Omental fat pad (tissue), 4 donors: ENCODE measurements at places on chromosomes 12 and 14.

GRCh38 chr12:115872212-115872611 lies 405.3 kb downstream of the MED13L start:
- DNase-seq: no peak

DNA sequence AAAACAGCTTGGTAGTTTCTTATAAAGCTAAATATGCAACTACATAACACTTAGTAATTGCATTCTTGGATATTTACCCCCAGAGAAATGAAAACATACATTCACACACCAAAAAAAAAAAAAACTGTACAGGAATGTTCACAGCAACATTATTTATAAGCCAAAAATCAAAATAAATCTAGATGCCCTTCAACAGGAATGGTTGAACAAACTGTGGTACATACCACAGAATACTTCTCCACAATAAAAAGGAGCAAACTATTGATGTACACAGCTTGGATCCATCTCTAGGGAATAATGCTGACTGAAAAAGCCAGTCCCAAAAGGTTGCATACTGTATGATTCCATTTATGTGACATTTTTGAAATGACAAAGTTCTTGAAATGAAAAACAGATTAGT lies 62.1 kb upstream of the SLC38A4 start:
- no peak for DNase-seq

- no peak for DNase-seq
These were observed 18.0 kb upstream of the SMUG1 start for GRCh38 chr12:54206791-54207190.

- no peak for DNase-seq
These were observed 62.6 kb downstream of the PDZRN4 start for GRCh38 chr12:41250748-41251147.

DNA sequence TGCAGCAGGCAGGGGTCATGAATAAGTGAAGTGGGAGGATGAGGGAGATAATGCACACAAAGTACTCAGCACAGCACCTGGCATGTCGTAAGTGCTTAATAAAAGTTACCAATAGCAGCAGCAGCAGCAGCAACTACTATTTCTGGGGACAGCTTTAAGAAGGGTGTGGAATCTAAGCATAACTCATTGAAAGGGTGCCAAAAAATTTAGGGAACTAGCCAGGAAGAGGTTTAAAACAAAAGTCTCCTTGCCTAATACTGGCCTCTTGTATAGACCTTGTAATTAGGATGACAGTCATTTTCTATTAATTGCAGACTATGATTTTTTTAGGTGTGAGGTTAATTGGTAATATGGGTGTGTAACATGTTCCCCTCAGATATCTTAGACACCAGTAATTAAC lies 179.9 kb downstream of the PTPN11 start:
- DNase-seq: no peak

GRCh38 chr12:47124451-47124850 lies 44.7 kb upstream of the AMIGO2 start:
- DNase-seq: no peak

GRCh38 chr12:115216301-115216700 lies 532.3 kb upstream of the TBX3 start:
- no peak for DNase-seq

DNA sequence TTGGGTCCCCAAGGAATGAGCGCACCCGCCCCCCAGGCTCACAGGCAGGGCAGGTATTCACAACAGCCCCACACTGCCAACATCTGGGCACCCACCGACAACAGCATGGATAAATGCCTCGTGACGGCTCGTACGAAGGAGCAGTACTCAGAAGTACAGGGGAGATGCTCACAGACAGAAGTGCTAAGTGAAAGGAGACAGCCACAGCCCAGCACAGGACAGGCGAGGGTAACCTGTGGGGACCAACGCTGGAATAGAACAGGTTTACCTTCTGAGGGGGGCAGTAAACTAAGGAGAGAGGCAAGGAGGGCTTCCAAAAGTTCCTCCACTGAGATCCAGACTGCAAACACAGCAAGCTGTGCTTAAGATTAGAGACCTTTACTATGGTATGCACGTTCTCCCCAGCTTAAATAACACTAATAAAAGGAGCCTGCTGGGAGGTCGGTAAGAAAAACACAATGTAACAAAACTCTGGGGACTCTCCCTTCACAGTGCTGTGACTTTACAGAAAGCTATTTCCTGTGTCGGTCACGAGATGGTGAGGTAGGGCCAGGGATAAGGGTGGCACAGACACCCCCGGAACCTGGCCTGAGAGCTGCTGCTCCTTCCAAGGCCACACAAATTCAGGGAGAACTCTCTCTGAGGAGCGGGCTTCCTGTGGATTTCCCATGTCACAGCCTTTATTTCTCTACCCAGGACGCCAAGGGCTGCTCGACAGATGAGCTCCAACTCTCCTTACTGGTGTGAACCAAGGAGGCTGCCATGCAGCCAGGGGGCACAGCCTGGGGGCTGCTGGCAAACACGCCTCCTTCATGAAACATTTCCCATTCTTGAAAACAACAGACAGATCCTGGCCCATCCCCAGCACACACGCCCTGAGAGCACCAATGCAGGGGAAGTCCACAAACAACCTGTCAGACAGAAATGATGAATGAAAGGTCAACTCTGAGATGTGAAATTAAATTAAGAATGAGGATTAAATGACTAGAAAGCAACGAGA lies 26.3 kb downstream of the SLC15A4 start:
- no peak for DNase-seq

DNA sequence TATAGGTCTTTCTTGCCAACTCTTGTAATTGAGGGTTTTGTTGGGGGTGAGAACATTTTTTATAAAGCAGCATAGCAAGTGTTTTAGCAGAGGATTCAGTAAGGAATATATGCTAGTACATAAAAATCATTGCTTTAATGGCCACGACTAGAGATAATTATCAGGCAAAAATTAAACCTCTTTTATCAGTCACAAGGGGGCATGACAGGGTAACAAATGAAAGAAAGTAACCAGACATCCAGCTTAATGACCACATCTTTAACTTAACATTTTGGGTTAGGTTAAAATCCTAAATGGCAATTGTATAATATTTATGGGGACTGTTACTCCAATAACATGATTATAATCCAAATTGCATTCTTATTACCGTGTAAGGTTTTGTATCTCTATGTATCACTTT lies 119.6 kb downstream of the LRRIQ1 start:
- DNase-seq: no peak

GRCh38 chr12:104692557-104693218 lies 235.9 kb downstream of the CHST11 start:
- no peak for DNase-seq

- DNase-seq: no peak
These were observed 918 bp downstream of the LIN7A start for GRCh38 chr12:80936642-80937390.

- DNase-seq: no peak
These were observed 231.2 kb downstream of the ETNK1 start for GRCh38 chr12:22856178-22856577.

- DNase-seq: no peak
These were observed 291.7 kb downstream of the RAD51B start for GRCh38 chr14:68111097-68111852.

DNA sequence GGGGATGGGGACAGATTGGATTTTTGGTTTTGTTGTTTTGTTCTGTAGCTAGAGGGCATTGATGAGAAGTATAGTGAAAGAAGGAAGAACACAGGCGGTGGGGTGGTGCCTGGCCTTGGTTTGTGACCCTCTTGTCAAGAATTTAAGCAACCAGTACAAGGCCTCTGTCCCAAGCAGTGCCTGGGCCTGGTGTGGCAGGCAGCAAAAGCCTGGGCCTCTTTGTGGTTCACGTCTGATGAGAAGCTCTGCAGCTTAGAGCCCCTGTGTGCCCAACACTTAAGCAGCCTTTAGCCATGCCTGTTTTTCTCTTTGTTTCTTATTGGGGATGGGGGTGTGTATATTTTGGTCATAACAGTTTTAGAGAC lies 98.0 kb downstream of the PPP2R5C start:
- no peak for DNase-seq

- no peak for DNase-seq
These were observed 25.0 kb downstream of the DACT1 start for GRCh38 chr14:58662759-58663158.

DNA sequence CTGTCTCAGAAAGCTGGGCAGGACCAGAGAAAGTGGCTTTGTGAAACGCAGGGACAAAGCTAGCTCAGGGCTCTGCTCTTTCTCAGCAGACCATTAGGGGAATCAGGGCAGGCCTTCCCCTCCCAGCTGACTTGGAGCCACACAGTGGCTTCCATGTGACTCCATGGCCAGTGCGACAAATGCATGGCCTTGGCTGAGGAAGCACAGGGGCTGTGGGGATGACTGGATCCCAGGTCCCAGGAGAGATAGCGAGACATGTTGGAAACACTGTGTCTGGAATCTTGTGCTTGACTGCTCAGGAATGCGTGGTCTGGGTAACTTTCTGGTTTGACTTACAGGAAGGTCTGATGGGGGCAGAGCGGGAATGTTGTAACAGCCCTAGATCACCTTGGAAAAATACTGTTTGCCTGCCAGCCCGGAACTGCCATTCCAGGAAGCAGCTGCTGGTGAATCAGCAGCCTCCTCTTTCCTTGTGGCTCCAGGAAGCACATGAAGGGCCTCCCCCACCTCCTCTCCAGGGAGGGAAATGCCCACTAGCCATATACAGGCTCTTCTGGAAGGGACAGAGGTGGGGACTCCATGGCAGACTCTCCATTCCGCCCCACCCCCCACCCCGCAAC lies 133.5 kb upstream of the HIF1A start:
- peak; percentile 72 for DNase-seq

GRCh38 chr12:90163975-90164374 lies 455.3 kb upstream of the ATP2B1 start:
- DNase-seq: no peak

- no peak for DNase-seq
These were observed 12.2 kb downstream of the SLC7A7 start for GRCh38 chr14:22802860-22803686.

DNA sequence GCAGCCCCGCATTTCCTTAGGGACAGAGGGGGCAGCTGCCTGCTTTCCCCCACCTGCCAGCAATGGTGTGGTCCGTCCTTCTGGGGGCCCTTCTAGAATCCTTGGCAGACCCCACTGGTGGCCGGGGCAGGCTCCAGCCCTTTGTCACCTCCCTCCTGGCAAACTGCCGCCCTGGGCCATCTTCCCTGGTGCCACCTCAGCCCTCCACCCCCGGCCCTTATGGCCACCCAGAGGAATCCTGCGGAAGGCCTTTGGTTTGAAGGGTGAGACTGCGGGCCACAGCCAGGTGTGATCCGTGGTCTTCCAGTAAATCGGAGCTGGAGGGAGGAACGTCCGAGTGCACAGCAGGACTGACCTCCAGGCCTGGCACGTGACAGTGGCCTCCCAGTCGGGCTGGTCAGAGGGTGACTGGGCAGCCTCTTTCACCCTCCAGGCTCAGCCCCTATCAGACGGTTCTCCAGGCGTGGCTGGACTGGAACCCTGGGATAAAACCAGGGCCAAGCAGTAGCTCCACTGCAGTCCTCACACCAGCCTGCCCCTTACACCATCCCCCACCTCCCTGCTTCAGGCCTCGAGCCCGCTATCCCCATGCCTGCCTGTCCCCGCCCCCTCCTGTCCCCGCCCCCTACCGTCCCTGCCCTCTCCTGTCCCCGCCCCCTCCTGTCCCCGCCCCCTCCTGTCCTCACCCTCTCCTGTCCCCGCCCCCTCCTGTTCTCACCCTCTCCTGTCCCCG lies 12.4 kb downstream of the FBRSL1 start:
- DNase-seq: no peak

DNA sequence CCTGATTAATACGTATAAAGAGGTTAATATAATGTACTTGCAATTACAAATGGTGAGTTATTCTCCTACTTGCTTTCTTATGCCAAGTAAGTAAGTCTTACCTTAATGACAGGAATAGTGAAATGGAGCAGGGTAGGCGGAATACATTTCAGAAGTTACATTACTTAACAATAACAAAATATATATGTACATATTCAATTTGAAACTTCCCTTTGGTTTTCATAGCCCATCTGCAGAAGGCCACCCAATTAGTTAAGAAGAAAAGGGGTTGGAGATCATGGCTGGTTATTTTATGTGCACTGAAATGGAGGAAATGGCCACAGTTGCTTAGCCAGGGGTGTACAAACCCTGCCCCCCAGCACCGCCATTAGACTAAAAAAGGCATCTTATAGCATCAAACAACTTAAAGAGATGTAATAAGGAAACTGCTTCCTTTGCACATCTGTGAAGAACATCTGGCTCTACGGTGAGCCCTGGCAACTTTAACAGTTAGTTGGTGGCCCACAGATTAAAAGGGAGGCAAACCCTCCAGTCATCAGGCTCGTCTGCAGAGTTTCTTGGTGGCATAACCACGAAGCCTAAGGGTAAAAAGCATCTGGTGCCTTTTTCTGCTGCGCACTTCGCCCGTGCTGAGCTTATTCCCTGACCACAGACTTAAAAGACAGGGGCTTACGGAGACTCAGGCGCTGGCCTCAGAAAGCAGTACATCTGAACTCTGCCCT lies 38.8 kb upstream of the DACT1 start:
- no peak for DNase-seq

- DNase-seq: no peak
These were observed 162.7 kb downstream of the ESRRB start for GRCh38 chr14:76538648-76539008.

- DNase-seq: no peak
These were observed 31.3 kb downstream of the PTPRB start for GRCh38 chr12:70605976-70606375.

DNA sequence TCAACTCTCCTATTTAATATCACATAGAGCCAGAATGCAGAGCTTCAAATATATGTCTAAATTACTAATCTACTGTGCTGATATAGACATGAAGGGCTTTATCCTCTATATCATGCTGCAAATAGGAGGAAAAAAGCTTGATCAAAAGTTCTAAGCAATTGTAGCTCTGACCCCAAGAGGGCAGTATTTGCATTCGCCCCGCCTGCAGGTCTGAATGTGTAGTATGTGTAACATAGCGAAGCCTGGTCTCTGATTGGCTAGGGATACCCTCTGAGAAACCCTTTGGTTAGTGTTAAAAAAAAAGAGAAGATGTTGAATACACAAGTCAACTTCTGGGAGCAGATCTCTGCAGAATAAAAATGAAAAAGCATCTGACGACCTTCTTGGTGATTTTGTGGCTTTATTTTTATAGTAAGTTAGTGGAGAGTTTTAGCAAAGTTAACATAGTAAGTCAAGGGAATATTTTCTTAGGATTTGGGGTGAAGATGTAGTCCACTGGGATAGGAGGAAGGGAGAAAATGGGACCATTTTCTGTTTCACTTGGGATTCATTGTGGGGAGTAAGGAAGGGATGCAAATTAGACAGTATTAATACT lies 151.6 kb upstream of the OR4E1 start:
- no peak for DNase-seq

DNA sequence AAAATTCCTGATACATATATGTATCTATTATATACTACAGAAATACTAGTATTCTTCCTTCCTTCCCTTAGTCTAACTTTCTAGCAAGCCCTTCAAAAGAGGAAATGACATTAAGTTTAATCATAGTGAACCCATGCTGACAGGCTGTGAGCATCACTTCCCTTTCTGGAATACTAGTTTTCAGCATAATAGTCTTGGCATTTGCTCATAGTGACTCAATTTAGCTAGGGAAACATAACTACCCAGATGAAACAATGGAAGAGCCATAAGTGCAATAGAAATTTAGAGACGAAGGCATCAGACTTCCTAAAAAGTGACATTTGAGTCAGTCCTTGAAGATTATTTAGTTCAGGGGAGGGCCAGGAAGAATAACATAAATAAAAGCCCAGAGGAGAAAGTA lies 184.5 kb upstream of the CRY1 start:
- DNase-seq: no peak

GRCh38 chr12:9127484-9127883 lies 11.8 kb upstream of the A2M start:
- DNase-seq: no peak
